Trophoblast cell (in vitro differentiated cells and primary cell): ENCODE measurements at places on chromosomes 4 and X.

DNA sequence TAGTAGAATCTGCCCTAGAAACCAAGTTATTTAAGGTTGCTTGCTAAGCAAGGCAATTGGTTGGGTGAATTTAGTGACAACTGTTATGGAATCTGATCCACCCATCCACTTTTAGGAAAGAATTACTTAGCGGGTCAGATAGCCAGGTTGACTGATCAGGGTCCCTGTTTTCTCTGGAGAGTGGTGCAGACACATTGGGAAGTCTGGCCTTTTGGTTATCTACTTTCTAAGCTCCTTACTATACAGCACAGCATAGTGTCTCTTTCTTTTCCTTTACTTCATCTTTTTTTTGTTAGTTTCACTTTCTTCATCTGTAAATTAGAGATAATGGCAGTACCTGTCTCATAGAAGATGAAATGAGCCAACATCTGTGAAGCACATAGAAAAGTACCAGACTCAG, 7.4 kb downstream of the HERC3 start:
- no peak for DNase-seq

GRCh38 chr4:165288639-165289422, 38.6 kb upstream of the MSMO1 start:
- DNase-seq = peak; percentile 4

DNA sequence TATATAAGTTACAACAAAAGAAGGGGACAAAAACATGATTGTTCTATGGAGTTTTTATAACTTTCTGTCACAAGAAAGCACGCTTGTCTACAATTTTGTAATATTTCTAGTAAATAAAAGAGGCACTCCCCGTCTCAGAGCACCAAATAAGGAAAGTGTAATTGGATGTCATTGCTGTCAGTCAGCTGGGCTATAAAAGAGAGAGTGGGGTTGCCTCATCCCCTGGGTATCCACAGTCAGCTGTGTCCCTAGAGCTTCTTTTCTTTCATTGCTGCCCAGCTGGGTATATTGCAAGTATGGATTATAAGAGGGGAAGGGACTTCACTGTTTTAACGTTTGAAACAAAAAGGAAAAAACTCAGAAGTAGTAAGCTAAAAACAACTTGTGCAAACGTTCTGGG, 61.3 kb downstream of the NPNT start:
- DNase-seq = no peak

DNA sequence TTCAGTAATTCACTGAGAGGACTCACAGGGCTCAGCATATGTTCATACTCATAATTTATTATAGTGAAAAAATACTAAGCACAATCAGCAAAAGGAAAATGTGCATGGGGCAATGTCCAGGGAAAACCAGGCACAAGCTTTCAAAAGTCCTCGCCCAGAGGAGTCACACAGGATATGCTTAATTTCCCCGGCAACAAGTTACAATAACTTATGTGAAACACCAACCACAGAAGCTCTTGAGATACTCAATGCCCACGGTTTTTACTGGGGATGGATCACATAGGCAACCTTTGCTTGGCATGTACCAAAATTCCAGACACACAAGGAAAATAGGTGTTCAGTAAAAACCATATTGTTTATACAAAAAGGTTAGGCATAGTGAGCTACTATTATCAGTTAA, 38.5 kb upstream of the STPG2 start:
- DNase-seq = no peak

DNA sequence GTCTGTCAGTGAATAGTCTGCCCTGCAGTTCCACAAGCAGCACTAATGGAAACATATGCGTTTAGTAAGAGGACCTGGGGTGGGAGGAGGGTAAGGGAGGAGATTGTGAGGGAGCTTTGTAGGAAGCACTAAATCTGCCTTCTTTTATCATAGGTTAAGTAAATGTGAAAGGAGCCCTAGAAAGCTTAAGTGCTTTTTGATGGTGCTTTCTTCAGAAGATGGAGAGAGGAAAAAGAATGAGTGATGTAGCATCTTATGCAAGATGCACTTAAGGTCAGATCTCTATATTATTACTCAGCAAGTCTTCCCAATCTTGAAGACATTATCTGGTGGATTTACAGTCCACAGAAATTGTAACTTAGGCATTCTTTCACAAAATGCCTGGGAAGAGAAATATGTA, 322.7 kb downstream of the PDHA2 start:
- no peak for DNase-seq

- DNase-seq = peak; percentile 38
Observed at GRCh38 chr4:40325406-40326019, 9.6 kb upstream of the CHRNA9 start.

GRCh38 chr4:112296949-112297880, at the start of gene ALPK1:
Gene ALPK1 (plus strand): TSS chr4:112297369.
- peak; percentile 88 for DNase-seq

DNA sequence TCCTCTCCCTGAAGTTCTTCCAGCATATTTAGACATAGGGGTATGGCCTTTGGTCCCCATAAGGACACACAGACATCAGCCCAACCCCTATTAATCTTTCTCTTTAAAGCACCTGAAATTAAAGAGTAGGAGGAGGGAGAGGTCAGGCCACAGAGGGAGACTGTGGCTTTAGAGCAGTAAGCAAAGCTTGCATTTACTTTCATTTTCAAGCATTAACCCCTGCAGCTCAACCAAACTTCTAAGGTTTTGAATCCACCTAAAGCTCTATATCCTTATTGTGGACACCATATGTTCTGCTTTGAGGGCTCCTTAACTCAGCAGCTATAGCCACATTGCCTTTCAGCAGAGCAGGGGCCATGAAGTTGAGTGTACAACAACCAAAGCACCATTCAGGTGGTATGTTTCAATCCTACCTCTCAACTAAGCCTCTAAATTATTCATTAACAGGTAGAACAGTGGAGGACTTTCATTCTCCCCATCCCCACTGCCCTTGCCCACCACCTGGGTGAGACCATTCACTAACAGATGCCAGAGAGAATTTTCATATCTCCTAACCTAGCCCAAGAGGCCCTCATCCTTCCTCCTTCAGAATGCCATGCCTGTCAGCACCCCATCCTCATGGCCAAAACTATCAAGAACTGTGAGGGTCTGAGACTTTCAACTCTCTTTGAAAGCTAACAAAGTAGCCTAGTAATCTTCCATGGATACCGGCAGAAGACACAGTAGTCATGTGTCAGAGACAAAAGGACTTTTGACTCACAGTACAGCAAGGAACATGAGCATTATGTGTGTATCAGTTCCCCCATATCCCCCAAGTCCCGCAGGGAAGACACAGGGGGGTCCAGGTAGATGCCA, 20.8 kb downstream of the LIN54 start:
- DNase-seq = no peak

- DNase-seq = no peak
Observed at GRCh38 chr4:112287258-112287989, 1.7 kb upstream of the TIFA start.

- no peak for DNase-seq
Observed at GRCh38 chr4:8207314-8207713, 8.2 kb downstream of the SH3TC1 start.

DNA sequence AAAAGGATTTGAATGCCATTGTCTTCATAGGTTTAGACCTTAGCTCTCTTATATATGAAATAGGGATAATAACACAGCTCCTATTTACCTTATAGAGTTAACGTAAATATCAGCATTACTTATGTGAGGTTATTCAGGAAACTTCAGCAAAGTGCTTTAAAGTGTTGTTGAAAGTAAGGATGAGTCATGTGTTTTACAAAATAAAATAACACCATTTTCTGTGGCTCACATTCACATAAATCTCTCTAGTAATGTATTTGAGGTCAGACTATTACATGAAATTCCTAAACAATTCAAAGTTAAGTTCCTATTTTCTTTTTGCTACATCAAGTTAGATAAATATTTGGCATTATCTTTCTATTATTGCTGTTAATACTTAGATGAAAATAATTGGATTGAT, 2.9 kb downstream of the GNRHR start:
- no peak for DNase-seq

GRCh38 chr4:111283066-111283677, 660.3 kb upstream of the PITX2 start:
- peak; percentile 84 for DNase-seq

GRCh38 chrX:114049063-114049462, 534.8 kb upstream of the HTR2C start:
- DNase-seq = no peak

GRCh38 chr4:129474698-129475097, 378.7 kb downstream of the C4orf33 start:
- DNase-seq = peak; percentile 25

DNA sequence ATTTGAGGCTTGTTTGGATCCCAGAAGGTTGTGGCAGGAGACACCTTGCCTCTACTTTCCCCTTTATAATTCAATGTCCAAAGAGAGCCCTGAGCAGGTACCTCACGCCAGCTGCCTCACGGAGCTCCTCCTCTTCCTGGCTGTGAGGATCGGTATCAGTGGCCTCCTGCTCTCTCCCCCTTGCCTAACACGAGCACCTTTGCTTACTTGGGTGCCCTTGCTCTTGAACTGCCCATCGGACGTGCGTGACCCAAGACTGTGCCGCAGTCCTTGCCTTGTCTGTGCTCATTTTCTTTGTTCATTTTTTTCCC, 27.8 kb upstream of the MSANTD1 start:
- DNase-seq = no peak

DNA sequence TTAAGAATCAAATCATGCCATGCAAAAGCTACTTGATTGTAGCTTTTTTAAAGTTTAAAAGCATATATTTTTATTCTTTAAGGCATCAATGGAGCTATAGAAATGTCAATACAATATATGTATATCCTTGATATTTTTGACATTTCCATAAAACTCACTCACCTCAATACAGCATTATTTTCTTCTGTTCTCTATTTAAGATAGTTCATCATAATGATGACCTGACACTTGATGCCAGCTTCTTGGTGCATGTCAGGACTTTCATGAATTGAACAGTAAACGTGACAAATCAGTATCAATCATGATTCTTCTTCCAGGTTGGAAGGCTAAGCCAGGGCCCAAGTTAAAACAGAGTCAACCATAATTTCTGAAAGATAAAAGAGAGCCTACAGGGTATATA, 33.6 kb upstream of the ATP8A1 start:
- no peak for DNase-seq

GRCh38 chrX:121456315-121456714, 408.9 kb downstream of the GLUD2 start:
- DNase-seq = no peak

DNA sequence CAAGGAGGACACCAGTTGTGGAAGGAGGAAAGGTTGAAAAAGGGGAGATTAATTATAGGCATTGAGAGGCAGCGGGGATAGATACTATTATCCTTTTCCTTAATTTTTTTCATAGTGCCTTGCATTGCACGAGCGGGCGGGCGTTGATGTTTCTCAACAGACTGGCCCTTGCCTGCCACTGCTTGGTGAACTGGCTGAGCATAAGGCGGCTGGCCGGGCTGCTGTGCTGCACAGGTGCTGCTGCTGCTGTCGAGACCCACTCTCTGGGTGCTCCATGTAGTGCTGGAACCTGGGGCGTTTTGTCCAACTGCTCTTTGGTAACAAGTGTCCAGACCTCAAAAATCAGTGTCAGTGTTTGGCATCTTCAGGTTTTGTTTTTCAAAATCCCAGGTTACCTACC, 83.3 kb upstream of the PAQR3 start:
- DNase-seq = no peak

DNA sequence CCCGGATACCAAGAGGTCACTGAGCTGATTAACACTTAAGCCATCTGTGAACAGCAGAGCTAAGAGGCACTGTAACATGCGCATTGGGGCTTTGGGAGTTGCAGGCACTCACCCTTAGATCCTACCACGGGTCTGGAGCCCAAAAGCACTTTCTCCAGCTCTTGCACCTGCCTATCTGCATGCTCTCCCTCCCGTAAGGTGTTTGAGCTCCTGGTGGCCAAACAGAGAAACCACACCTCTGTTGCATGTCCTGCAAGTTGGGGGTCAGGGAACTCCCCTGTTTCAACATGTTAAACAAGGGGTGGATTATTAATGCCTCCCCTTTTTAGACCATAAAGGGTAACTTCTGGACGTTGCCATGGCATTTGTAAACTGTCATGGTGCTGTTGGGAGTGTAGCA, 49.8 kb downstream of the GYPA start:
- DNase-seq = no peak

- DNase-seq = no peak
Observed at GRCh38 chrX:129748305-129748704, 9.5 kb downstream of the XPNPEP2 start.

DNA sequence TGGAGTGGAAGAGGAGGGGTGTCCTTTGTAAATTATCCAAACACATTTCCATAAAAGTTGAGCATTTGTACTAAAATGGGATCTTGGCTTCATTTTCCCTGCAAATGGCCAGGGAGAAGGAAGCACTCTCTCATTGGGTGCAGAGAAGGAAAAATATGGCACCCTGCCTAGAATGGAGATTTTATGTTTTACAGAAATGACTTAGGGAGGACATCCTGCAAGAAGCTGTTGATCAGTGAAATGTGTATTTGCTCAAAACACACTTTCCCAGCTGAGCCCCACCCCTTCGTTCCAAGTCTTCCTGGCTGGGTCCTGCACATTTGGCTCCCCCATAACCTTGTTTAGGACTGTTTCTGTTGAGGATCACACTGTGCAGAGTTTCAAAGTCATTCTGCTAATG, 213.5 kb upstream of the TAPT1 start:
- no peak for DNase-seq

GRCh38 chr4:172362569-172362968, 549.4 kb downstream of the GALNTL6 start:
- no peak for DNase-seq

DNA sequence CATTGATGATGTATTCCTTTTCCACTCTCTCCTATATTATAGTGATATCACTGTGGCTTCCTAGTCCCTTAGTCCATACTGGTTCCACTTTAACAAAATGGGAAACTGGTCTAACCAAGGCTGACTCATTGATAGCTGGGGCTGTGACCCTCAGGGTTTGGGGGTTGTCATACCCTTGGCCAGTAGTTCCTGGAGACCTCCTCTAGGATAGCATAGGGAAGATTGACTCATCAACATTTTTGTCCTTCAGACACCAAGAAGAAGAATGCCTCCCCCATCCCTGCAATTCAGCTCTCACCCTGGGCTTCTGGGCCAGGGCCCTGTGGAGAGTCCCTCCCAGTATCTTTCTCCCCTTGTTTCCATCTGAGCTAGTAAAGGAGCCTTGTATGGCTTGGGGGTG, 68.8 kb upstream of the PRPS1 start:
- peak; percentile 52 for DNase-seq

DNA sequence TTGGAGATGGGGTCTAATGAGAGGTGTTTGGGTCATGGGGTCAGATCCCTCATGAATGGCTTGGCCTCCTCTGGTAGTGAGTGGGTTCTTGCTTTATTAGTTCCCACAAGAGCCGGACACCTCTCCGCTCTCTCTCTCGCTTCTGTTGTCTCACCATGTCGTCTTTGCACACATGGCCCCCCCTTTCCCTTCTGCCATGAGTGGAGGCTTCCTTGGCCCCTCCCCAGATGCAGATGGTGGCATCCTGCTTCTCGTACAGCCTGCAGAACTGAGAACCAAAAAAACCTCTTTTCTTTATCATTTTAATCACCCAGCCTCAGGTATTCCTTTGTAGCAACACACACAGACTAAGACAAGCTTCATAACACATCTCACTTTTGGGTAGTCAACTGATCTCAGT, 49.6 kb upstream of the SPRY1 start:
- DNase-seq = no peak

DNA sequence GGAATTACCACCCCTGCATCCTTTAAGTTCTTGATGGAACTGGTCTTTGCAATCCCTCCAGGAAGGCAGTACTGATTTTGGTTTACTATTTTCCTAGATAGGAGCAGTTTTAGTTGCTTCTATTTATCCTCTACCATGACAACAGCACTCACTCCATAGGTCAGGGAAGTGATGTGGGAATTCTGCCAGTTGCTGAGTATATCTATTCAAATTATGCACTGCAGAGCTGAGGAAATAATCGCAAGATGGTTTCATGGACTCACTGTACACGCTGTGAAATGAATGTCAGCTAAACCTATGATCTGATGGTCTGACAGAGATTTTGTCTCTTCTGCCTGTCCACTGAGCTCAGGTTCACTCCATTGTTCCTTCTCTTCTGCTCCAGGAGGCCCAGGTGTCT, 135.8 kb downstream of the FAAH2 start:
- DNase-seq = no peak
